Stimulated activated CD4-positive, alpha-beta T cell treated with anti-CD3 and anti-CD28 coated beads, Interleukin-12 subunit alpha, Interleukin-12 subunit beta, amount 100 ng/mL, for 24 hours (primary cell): ENCODE measurements at places on chromosomes 7 and 10.
A peak's percentile ranks its signal among the peaks of the same experiment; 100 is the strongest.

- DNase-seq = no peak
Measured at GRCh38 chr10:11586170-11586569, 25.3 kb downstream of the USP6NL start.

GRCh38 chr7:129401228-129401966 is 32.8 kb upstream of the STRIP2 start:
- no peak for DNase-seq

DNA sequence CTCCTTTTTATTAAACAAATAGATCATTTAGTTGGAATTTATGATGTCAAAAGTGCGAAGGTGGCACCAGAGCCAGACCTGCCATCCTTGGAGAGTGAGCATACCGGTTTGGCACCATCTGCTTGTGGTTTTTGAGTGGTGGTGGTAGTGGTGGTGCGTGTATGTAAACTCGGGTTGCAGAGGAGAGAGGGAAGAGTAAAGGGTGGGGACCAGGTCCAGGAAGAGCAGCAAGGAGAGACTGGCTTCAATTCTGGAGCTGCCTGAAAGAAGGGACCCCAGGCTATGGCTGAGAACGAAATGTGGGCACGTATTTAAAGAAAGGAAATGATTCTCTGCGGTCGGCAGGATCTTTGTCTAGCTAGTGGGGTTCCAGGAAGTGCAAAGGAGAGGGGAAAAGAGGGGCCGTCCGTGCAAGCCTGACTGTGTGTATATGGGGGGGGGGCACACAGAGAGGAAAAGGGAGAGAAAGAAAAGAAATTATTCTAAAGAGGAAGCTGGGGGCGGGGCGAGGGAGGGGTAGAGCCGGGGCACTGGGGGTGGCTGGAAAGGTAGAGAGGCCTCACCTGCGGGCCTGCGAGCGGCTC is 448 bp upstream of the GOLGA7B start:
- peak; percentile 32 for DNase-seq

GRCh38 chr7:144038887-144039286 is 9.9 kb upstream of the OR2A5 start:
- no peak for DNase-seq

DNA sequence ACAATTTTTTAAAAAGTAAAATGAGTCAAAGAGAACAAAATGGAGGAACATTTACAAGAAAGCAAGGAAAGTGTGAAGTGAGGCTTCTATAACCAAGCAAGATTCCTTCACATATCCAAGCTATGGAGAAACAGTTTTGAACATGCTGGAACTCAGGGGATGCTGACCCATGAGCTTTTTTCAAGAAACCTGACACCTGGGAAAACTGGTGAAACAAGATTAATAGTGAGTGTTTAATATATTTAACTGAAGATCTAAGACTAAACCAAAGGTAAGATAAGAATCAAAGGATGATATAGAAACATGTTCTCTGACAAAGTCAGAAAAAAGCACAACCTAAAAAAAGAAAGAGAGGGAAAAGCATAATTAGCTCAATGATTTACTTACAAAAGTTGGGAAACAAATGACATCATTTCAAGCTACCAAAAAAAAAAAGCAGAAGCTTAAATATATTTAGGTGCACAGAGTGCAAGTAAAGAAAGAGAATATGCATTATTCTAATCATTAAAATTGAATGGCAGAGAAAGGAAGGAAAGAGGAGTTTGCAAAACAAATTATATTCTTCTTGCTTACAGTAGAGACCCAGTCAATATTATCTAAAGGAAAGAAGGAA is 24.9 kb downstream of the C7orf25 start:
- DNase-seq = no peak

GRCh38 chr10:16986082-16986405 is 143.6 kb downstream of the CUBN start:
- DNase-seq = no peak

- DNase-seq = no peak
Measured at GRCh38 chr7:141456298-141456697, 94.9 kb upstream of the AGK start.

DNA sequence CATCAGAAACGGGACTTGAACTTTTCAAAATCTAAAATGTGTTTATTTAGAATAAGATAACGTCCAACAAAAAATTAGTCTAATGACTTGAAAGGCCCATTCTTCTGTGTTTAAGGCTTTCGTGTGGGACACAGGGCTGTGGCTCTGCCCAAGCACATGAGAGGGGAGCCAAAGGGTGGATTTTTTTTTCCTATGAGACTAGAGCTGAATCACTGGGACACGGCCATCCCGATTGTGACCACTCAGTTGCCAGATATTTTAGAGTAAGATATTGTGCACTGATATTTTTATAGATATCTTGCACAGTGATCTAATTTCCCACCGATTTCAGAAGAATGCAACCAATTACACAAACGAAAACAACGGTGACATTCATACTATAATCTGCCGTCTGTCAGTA is 99.9 kb downstream of the ANK3 start:
- DNase-seq = no peak

DNA sequence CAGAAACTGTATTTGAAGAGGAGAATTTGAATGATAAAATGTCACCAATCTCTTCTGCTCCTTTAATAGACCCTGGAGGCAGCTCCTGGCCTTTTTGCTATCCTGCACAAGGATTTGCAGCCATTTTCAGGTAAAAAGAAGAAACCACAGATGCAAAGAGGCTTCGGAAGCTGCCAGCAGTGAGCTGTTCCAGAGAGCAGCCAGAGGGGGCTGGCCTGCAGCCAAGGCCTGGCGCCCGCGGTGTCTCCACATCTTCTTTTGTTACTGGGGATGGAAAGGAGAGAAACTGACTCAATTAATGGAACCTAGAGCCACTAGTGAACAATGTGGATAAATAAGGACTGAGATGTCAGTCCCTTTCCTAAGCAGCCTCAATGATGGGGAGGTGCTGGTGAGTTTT is 23.9 kb upstream of the GPR26 start:
- DNase-seq = no peak

DNA sequence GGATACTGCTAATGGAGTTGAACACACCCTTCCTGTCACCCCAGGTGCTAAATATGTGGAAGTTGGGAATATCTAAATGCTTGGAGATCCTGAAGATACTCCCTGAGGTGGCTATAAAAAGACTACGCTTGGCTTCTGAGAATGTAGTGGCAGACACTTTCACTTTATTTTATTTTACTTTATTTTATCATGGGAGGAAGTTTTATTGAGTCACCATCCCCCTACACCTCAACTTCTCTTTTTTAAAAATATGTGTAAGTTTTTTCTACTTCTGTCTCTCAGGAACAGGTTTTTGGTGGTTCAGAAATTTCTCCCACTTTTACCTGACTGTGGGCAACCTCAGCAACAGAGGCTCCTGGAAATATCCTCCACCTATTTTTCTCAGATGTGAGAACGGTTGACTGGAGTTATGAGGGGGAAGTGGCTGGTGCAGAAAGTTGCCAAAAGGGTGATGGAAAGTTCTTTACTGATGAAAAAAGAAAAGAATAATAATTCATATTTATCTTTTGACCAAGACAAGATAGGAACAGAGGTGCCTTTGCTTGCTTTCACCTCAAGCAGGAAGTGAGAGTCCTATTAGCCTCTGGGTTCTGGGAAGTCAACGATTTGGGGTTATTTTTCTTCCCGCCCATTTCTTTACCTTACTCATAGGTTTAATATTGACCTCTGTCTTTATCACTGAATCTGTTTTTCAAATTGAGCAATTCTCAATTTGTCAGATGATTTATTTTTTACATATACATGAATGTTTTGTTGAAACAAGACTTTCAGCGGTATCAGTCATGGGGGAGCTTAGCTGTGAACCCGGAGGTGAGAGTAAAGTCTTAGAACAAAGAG is 103.6 kb downstream of the AHR start:
- DNase-seq = no peak

- DNase-seq = no peak
Measured at GRCh38 chr10:62076891-62077290, 175.4 kb downstream of the ARID5B start.

- DNase-seq = no peak
Measured at GRCh38 chr10:49611166-49611815, 1.2 kb downstream of the SLC18A3 start.

DNA sequence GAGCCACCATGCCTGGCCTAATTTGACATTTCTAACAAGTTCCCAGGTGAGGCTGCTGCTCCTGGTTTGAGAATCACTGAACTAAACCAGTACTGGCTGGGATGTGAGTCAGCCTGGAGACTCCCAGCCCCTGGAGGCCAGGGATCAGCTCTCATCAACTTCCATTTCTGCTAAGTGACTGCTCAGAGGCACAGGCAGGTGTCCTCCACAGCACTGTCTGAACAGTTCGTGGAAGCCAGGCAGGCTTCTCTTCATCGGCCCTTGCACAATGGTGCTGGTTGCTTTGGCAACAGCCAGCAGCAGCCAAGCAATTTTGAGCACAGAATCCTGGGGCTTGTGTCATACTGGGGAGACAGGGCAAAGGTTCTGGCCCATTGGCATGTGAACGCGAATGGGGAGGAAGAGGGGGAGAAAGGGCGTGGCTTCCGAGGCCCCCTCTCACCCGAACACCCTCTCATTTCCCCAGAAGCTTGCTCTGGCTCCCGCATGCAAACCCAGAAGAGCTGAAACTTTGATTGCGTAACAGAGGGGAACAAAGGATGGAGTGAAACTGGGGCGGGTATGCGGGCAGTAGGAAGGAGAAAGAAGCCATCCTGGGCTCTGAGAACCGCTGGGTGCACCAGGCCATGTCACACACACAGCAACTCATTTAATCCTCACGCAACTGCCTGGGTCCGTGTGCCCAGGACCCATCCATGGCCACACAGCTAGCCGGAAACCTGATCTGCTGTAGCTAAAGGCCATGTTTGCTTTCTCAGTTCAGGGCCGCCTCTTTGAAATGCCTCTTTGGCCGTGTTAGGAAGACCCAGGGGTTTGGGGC is 9.0 kb upstream of the POR start:
- no peak for DNase-seq

GRCh38 chr7:150489782-150490181 is 24.9 kb upstream of the GIMAP7 start:
- DNase-seq = no peak

DNA sequence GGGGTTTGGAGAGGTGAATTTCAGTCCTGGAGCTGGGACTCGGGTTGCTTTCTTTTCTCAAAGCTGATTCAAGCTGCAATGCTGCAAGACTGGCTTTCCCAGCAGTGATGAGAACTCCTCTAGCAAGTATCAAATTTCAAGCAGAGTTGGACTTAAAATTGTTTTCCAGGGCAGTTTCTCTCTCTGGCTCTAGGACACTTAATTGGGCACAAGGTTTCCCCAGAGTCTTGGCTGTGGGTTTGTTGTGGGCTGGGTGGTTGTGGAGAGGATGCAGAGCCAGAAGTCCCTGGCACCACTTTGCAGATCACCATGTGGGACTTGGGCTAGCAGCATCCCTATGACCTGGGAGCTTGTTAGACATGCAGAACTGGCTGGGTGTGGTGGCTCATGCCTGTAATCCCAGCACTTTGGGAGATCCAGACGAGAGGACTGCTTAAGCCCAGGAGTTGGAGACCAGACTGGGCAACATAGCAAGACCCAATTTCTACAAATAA is 16.8 kb downstream of the AKR1B15 start:
- DNase-seq = no peak

- DNase-seq = no peak
Measured at GRCh38 chr7:124515106-124515830, 250.3 kb downstream of the GPR37 start.

DNA sequence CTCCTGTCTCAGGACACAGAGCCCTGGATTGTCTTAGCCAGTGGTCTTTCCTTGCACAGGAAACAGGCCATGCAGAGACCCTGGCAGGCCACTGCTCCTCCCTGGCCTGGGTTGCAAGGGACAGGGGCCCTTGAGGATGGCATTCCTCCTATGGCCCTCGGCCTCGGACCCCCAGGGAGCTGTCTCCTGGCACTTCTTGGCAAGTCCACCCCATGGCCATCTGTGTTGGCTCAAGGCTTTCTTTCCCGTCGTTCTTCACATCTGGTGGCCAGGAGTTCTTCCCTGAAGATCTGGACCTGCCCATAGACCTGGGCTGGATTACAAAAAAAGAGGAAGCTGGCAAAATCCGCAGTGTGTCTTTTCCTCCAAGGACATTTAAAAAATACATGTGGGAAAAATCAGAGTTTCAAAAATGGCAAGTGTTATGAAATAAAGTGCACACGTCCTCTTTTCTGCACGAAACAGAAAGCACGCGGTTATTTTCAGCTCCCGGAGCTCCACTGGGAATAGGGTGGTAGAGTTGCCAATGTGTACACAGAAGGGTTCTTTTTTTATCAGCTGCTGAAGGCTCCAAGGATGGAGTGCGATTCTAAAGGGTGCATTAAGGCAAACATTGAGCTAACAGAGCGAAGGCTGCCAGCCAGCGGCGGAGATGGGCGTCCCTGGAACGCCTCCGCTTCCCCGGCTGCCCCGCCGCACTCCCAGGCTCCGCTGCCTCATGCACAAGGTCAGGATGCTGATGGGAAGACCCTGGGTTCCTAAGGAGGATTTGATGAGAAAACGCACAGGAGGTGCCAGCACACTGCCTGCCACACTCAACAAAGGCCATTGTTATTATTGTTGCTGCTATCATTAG is 62.8 kb upstream of the FAM20C start:
- DNase-seq = no peak

- DNase-seq = no peak
Measured at GRCh38 chr10:61286686-61287085, 166.5 kb downstream of the TMEM26 start.

DNA sequence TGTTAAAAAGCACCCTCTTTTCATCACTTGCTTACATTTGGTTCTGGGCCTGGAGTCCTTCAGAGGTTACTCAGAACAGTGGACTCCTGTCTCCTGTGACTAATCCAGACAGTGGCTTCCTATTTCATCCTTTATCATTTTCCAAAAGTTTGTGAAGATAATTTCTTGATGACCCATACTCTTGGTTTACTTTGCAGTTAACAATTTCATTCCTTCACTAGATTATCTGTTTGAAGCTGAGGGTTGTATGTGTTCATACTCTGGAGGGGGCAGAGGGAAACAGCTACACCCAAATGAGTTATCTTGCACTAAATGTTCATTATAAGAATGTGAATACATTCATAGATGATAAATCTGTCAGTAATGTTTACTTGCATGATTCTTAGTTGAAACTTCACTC is 124.7 kb downstream of the ZNF248 start:
- DNase-seq = no peak

DNA sequence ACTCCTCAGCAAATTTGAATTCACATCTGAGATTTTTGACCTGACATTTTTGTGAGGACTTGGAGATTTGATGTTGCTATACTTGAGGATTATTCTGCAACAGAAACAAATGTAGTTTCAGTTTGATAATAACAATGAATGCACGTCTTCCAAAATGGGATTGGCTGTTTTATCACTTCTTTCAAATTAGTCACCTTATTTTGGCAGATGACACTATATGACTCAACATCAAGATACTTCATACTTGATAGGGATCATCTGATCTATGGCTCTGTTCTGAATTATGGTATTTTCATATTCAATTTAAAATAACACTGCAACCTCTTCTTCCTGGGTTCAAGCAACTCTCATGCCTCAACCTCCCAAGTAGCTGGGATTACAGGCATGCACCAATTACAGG is 24.2 kb downstream of the ARL5B start:
- no peak for DNase-seq

- no peak for DNase-seq
Measured at GRCh38 chr7:119842786-119843185, 430.2 kb upstream of the KCND2 start.
